CD14-positive monocyte (primary cell): ENCODE measurements at places on chromosomes 16 and 17. TPM values are rescaled to one million over a fixed set of nuclear protein-coding genes. Genes with fewer than 3 reads are reported as not detected.
A peak's percentile ranks its signal among the peaks of the same experiment; 100 is the strongest.

GRCh38 chr16:66620429-66620795 lies 15.9 kb downstream of the CMTM3 start:
- no peak for DNase-seq
- peaks cover 82% of the 10 kb centered on the region for H3K36me3 ChIP-seq
- H3K4me1 ChIP-seq = peaks cover 15% of the 10 kb centered on the region
- no peak overlapping the region for H3K4me3 ChIP-seq

GRCh38 chr17:73284906-73285602 lies 23.4 kb upstream of the CPSF4L start:
- peaks cover 14% of the 10 kb centered on the region for H3K4me1 ChIP-seq
- no peaks in the 10 kb centered on the region for H3K27me3 ChIP-seq
- no peak for DNase-seq

DNA sequence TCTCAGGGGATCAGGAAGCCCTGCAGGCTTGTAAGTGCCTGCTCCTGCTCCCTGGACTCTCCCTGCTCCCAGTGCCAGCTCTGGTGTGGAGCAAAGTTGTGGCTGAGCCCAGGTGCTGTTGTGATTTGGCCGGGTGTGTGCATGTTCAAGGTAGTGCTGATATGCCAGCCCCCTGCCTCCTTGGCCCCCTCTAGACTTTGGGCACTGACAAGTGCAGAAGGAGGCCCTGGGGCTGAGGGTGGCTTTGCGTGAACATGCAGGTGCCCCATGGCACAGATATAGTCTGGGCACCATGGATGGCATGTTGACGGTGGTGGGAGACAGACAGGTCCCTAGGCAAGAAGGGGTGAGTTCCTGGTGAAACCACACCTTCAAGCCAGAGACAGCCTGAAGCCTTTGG lies 441.6 kb upstream of the CDH8 start:
- H3K4me3 ChIP-seq = no peak overlapping the region
- no peak for DNase-seq
- H3K27ac ChIP-seq = no peak overlapping the region
- H3K27me3 ChIP-seq = no peaks in the 10 kb centered on the region
- H3K36me3 ChIP-seq = no peaks in the 10 kb centered on the region

GRCh38 chr17:5913032-5913531 lies 157.1 kb upstream of the WSCD1 start:
- no peak overlapping the region for H3K4me3 ChIP-seq
- no peak for DNase-seq
- no peaks in the 10 kb centered on the region for H3K36me3 ChIP-seq
- no peaks in the 10 kb centered on the region for H3K27me3 ChIP-seq
- no peak overlapping the region for H3K27ac ChIP-seq

- peaks cover 23% of the 10 kb centered on the region for H3K36me3 ChIP-seq
- no peaks in the 10 kb centered on the region for H3K27me3 ChIP-seq
- H3K4me3 ChIP-seq = no peak overlapping the region
- H3K27ac ChIP-seq = no peak overlapping the region
- peaks cover 14% of the 10 kb centered on the region for H3K4me1 ChIP-seq
- peak; percentile 51 for DNase-seq
Measured at GRCh38 chr17:66791347-66791746, 43.6 kb upstream of the CACNG5 start.

DNA sequence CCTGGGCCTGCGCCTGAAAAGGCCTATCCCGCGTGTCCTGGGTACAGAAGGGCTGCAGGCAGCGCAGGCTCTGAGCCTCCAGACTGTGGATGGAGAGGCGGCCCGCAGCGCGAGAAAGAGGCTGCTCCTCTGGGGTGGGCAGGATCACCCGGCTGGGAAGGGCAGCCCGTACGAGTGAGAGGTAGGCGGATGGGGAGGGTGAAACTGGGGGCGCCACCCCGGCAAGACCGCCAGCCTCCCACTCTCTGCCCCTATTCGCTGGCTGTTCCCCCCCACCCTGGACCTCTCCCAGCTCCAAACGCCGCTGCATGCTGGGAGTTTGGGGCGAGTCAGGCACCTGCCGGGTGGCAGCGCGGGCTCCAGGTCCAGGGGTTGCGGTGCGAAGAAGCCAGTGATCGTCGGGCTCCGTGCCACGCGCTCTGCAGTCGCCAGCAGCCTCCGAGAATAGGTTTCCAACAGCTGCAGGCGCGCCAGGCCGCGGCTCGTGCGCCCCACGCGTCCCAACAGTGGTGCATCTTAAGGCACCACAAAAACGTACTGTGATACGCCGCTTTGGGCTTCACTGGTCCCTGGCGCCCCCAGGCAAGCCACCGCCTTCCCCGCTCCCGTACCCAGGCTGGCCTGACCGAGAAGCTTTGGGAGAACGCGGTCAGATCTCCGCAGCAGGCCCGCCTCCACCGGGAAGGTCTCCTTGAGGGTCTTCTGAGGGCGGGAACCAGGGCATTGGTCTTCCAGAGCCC lies 1.1 kb downstream of the NOXO1 start:
- DNase-seq = no peak
- no peak overlapping the region for H3K27ac ChIP-seq
- peaks cover 24% of the 10 kb centered on the region for H3K4me1 ChIP-seq
- H3K27me3 ChIP-seq = peaks cover 48% of the 10 kb centered on the region
- no peak overlapping the region for H3K4me3 ChIP-seq

- no peak overlapping the region for H3K4me3 ChIP-seq
- peaks cover 19% of the 10 kb centered on the region for H3K36me3 ChIP-seq
- no peak overlapping the region for H3K27ac ChIP-seq
Measured at GRCh38 chr16:24005577-24005976, 169.8 kb downstream of the PRKCB start.

GRCh38 chr17:80588702-80589383 lies 44.2 kb downstream of the RPTOR start:
- no peaks in the 10 kb centered on the region for H3K36me3 ChIP-seq
- no peak for DNase-seq
- H3K4me3 ChIP-seq = no peak overlapping the region

GRCh38 chr16:51951668-51952298 lies 595.2 kb downstream of the TOX3 start:
- no peak overlapping the region for H3K4me3 ChIP-seq
- no peak overlapping the region for H3K27ac ChIP-seq
- no peaks in the 10 kb centered on the region for H3K4me1 ChIP-seq
- H3K27me3 ChIP-seq = no peaks in the 10 kb centered on the region
- DNase-seq = no peak

- peaks cover 9% of the 10 kb centered on the region for H3K4me1 ChIP-seq
- H3K36me3 ChIP-seq = no peaks in the 10 kb centered on the region
- H3K27me3 ChIP-seq = no peaks in the 10 kb centered on the region
- DNase-seq = no peak
- H3K27ac ChIP-seq = no peak overlapping the region
Measured at GRCh38 chr16:24685539-24686432, 43.7 kb upstream of the TNRC6A start.

GRCh38 chr16:23081675-23082119 lies 67.6 kb downstream of the USP31 start:
- no peaks in the 10 kb centered on the region for H3K27me3 ChIP-seq
- H3K4me1 ChIP-seq = no peaks in the 10 kb centered on the region
- no peak overlapping the region for H3K4me3 ChIP-seq
- H3K36me3 ChIP-seq = peaks cover 53% of the 10 kb centered on the region
- DNase-seq = no peak

GRCh38 chr17:32688221-32688620 lies 188.7 kb downstream of the MYO1D start:
- H3K4me1 ChIP-seq = no peaks in the 10 kb centered on the region
- DNase-seq = no peak
- H3K4me3 ChIP-seq = no peak overlapping the region
- H3K27me3 ChIP-seq = no peaks in the 10 kb centered on the region
- no peak overlapping the region for H3K27ac ChIP-seq

- no peak for DNase-seq
- H3K27me3 ChIP-seq = no peaks in the 10 kb centered on the region
- H3K4me1 ChIP-seq = no peaks in the 10 kb centered on the region
- no peaks in the 10 kb centered on the region for H3K36me3 ChIP-seq
Measured at GRCh38 chr16:60788631-60789030, 1247.6 kb downstream of the CDH8 start.

- no peak overlapping the region for H3K27ac ChIP-seq
- H3K4me1 ChIP-seq = no peaks in the 10 kb centered on the region
- H3K27me3 ChIP-seq = no peaks in the 10 kb centered on the region
- no peak for DNase-seq
- H3K4me3 ChIP-seq = no peak overlapping the region
- no peaks in the 10 kb centered on the region for H3K36me3 ChIP-seq
Measured at GRCh38 chr16:79008036-79008868, 592.3 kb downstream of the MAF start.

DNA sequence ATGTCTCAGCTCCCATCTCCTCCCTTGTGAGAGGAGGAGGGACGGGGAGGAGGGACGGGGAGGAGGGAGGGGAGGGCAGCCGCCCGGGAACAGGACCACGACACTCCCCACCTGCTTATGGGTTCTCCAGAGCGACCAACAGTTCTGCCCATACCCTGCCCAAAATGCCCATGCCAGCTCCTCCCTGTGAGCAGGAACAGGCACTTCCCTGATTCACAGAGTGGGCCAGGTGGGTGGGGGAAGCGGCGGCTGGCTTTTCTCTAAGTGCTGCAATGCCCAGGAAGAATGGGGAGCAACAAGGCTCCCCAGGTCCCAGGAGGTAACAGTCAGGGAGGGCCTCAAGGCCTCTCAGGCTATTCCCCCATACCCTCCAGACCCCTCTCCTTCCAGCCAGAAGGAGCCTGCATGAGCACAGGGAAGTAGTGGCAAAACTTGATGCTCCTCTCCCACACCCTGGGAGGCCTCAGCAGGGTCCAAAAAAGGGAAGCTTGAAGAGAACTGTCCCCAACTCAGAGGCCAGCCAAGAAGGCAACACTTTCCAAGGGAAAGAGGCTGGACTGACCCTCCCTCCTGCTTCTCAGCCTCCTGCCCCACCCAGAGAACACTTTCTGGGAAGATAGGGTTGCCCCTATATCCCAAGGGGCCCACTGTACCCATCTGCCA lies 53.8 kb downstream of the MYO18A start:
- H3K27me3 ChIP-seq = no peaks in the 10 kb centered on the region
- H3K4me3 ChIP-seq = peak overlapping the region; percentile 52
- DNase-seq = peak; percentile 69
- H3K4me1 ChIP-seq = peaks cover 45% of the 10 kb centered on the region

GRCh38 chr17:27455236-27455913 lies 873 bp upstream of the KSR1 start:
- H3K27me3 ChIP-seq = no peaks in the 10 kb centered on the region
- peak overlapping the region; percentile 54 for H3K4me3 ChIP-seq
- no peak for DNase-seq

- DNase-seq = no peak
- H3K27me3 ChIP-seq = no peaks in the 10 kb centered on the region
- H3K36me3 ChIP-seq = peaks cover 46% of the 10 kb centered on the region
Measured at GRCh38 chr17:3035256-3035967, 28.0 kb downstream of the OR1D5 start.

GRCh38 chr17:77516902-77517301 lies 376.1 kb downstream of the SEC14L1 start:
- no peaks in the 10 kb centered on the region for H3K4me1 ChIP-seq
- no peaks in the 10 kb centered on the region for H3K27me3 ChIP-seq

Gene LCMT1
- 34.2 TPM for polyA plus RNA-seq

Gene LPO
- polyA plus RNA-seq = 0.43 TPM

Gene ZFPM1
- 0.04 TPM for polyA plus RNA-seq

Gene CCL3
- 190 TPM for polyA plus RNA-seq

Gene CBX2
- 0.55 and 0.95 TPM in 2 replicates for polyA plus RNA-seq

Gene ZG16
- not detected for polyA plus RNA-seq

Gene KRTAP4-4
- not detected for polyA plus RNA-seq

Gene TK1
- 0.67 and 1.2 TPM in 2 replicates for polyA plus RNA-seq

Gene CA7
- not detected in 2 replicates for polyA plus RNA-seq
